ENCODE measurements at places on chromosomes 4 and X.

DNA sequence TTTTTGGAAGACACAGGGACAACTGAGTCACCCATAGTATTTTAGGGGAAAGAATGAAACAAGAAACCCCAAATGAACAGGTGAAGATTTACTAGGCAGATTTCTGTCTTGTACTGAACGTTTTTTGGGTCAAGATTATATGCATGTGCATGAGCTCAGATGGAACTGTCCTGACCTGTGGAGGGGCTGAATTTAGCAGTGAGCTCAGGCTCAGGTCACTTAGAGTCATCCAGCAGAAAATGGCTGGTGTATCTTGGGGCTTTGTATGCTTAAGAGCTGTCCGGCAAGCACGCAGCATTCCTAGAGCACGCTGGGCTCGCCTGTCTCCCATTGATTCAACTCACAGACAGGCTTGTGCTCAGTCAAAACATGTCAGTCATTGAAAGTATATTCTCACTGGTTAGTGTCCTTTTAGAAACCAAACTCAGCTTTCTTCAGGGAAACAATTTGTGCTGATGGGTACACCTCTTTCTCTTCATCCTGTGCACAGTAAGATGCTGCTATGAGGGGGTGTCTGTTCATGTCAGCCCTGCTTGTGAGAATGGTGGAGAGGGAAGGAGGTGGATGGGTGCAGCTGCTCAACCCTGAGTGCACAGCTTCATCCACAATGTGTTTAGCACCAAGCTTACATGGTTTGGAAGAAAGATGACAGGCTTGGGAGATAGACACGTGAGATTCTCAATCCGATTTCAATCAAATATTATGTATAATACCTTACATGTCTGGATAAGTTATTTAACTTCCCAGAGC, 47.5 kb upstream of the PDLIM3 start:
- DNase-seq = no peak

- no peak for DNase-seq
These were observed 44.5 kb downstream of the STPG2 start for GRCh38 chr4:98098764-98099163.

DNA sequence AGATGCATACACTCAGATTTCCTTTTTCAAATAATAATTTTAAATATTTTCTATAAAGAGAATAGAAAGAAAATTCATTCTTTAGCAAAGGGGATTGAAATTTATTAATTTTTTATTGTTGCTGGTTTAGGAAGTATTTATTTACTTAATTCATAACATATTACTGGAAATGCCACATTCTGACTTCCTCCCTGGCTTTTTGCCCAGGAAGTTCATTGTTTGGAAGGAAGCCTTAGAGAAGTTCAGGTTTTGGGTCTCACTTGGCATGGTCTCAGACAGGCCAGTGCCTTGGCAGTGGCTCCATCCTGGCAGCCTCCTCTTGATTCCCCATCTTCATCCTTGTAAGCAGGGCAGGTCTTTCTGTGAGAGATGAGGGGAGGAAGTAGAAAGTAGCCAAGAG, 50.5 kb downstream of the IL15 start:
- peak; percentile 11 for DNase-seq

- no peak for DNase-seq
These were observed 274.8 kb upstream of the TENM3 start for GRCh38 chr4:181968371-181968770.

DNA sequence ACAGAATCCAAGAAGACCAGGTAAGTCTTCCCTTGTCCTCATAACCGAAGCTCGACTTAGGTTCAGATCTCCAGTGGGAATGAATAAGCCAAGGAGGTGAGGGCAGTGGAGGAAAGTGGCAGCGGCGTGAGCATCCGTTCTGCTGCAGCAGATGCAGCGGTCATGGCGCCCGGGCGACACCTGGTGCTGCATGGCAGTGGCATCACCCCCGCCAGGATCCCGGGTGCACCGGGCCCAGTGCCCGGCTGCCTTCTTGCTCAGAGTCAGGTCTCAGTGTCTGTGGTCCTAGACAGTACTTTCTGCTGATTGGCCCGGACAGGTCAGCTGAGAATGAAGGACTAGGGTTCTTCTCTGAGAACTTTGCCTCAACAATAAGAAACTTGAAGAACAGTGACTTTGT, 83.4 kb upstream of the SORBS2 start:
- no peak for DNase-seq

DNA sequence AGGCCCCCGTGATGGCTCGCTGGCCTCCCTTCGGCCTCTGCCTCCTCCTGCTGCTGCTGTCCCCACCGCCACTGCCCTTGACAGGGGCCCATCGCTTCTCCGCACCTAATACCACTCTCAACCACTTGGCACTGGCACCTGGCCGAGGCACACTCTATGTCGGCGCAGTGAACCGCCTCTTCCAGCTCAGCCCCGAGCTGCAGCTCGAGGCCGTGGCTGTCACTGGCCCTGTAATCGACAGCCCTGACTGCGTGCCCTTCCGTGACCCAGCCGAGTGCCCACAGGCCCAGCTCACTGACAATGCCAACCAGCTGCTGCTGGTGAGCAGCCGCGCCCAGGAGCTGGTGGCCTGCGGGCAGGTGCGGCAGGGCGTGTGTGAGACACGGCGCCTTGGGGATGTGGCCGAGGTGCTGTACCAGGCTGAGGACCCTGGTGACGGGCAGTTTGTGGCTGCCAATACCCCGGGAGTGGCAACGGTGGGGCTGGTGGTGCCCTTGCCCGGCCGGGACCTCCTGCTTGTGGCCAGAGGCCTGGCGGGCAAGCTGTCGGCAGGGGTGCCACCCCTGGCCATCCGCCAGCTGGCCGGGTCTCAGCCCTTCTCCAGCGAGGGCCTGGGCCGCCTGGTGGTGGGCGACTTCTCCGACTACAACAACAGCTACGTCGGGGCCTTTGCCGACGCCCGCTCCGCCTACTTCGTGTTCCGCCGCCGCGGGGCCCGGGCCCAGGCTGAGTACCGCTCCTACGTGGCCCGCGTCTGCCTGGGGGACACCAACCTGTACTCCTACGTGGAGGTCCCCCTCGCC, 3.0 kb downstream of the PLXNB3 start:
- no peak for DNase-seq

DNA sequence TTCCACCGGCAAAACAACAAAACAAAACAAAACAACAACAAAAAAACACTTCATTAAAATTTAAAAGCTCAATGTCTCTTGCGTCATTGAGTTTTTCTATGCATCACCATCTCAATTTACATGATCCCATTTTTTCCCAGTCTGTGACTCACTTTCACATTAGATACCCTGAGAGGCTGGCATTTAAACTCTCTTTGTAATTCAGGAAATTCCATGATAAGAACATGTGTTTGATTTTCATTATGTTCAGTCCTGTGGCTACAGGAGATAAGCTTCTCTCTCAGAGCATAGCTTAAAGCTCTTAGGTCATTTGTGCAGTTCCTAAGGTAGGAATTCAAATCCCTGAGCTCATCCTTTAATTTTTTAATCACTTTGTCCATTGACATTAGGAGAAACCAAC, 104.6 kb downstream of the NBDY start:
- DNase-seq = no peak

DNA sequence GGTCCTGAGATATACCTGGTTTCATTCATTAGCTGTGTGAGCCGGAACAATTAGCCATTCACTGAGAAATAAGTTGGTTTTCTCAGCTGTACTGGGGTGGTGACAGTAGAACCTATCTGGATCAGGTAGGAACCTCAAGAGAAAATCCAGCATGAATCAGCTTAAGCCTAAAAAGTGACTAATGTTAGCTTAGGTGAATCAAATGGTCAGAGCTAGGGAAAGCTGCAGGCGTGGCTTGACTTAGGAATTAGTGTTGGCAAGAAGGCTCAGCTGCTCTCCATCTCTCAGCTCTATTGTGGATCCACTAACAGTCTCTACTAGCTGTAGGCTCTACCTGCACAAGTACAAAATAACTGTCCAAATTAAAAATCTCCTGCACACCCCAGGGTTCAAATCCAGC, 1025.5 kb downstream of the RAB28 start:
- no peak for DNase-seq

GRCh38 chrX:49106930-49107329, 16.6 kb downstream of the GPKOW start:
- no peak for DNase-seq

DNA sequence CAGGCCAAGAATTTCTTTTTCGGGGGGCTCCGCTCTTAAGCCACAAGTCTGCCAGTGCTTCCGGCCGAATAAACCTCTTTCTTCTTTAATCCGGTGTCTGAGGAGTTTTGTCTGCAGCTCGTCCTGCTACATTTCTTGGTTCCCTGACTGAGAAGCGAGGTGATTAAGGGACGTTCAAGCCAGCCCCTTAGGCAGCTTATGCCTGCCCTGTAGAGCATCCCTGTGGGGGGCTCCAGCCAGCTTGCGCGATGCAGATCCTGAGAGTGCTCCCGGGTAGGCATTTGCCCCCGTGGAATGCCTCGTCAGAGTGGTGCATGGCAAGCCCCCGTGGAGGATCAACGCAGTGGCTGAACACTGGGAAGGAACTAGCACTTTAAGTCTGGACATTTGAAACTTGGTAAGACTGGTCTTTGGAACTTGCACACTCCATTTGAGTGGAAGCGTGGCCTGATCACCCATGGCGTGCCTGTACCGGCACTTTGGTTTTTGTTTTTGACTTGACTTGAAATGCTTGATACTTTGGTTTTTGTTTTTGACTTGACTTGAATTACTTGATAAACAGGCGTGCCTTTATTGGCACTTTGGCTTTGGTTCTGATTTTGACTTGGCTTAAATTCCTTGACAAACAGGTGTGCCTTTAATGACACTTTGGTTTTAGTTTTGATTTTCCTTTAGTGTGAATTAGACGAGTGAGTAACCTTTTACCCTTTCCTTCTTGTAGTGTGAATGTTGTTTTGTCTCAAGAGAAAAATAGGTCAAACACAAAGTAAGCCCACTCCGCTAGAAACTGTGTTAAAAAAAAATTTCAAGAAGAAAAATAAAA, 6.1 kb downstream of the ACOX3 start:
- no peak for DNase-seq

- no peak for DNase-seq
These were observed 398.0 kb downstream of the MAGEB5 start for GRCh38 chrX:26613956-26614355.

DNA sequence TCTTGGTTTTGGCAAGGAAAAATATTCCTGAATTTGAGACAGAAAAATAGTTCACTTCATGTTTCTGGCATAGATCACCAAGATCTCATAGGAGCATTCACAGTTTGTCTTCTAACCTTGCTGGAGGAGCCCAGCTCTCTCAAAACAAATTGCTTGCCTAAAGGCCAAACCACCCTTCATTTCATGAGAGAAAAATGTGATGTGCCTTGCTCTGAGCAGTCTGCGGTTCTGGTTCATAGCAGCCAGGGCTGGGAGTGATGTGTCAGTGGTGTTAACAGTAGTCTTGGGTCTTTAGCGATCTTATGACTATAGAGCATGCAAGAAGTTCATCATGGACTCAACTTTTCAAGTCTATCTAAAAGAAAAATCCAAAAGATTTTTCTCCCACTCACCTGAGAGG, 183.3 kb downstream of the DCLK2 start:
- no peak for DNase-seq

- no peak for DNase-seq
These were observed 126.8 kb upstream of the APOOL start for GRCh38 chrX:84876876-84877275.

GRCh38 chrX:43450355-43450754, 205.7 kb upstream of the MAOA start:
- DNase-seq = no peak

- no peak for DNase-seq
These were observed 6.5 kb upstream of the EXOSC9 start for GRCh38 chr4:121794505-121795188.

GRCh38 chr4:142267101-142267500, 579.0 kb downstream of the INPP4B start:
- no peak for DNase-seq

- no peak for DNase-seq
These were observed 377.9 kb upstream of the EMCN start for GRCh38 chr4:100895556-100896197.

GRCh38 chrX:2484721-2485648, 15.8 kb downstream of the DHRSX start:
- no peak for DNase-seq

- no peak for DNase-seq
These were observed 172.8 kb downstream of the SCFD2 start for GRCh38 chr4:53193111-53193510.

DNA sequence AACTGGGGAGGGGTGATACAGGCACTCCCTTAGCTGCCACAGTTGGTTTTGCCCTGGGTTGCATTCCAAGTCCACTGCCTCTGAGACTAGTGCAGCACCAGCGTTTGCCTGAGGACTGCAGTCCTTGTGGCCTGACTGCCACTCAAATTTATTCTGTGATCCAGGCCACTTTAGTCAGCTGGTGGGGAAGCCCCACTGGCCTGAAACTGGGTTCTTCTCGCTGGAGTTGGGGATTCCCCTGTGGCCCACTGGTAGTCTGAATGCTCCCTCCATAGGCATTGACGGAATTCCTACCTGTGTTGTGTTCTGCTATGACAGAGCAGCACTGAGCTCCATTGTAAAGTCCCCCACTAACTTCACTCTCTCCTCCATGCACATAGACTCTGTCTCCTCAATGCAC, 63.8 kb downstream of the PTPN13 start:
- no peak for DNase-seq

- no peak for DNase-seq
These were observed 48.0 kb upstream of the FAT1 start for GRCh38 chr4:186771624-186772023.

DNA sequence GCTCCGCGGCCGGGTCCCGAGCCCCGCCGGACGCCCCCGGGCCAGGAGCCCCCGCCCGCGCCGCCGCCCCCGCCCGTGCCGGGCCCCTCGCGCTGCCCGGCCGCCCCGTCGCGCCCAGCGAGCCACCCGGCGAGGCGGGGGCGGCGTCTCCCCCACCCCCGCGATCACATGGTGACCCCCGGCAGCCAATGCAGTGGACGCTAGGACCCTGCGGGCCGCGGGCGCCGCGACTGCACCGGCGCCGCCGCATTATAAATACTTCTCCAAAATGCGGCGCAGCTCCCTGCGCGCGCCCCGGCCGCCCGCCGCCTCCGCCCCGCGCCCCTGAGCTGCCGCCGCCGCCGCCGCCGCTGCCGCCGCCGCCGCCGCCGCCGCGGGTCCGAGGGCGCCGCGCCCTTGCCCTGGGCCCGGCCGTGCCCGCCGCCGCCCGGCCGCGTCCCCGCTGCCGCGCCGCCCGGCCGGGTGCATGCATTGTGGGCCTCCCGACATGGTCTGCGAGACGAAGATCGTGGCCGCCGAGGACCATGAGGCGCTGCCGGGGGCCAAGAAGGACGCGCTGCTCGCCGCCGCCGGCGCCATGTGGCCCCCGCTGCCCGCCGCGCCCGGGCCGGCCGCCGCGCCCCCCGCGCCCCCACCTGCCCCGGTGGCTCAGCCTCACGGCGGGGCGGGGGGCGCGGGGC, at the start of gene NAT8L:
TSS of gene NAT8L (plus strand) at position 282 of the 680 bp plus-strand sequence. CDS start at position 467, 185 bp downstream.
- peak; percentile 75 for DNase-seq

DNA sequence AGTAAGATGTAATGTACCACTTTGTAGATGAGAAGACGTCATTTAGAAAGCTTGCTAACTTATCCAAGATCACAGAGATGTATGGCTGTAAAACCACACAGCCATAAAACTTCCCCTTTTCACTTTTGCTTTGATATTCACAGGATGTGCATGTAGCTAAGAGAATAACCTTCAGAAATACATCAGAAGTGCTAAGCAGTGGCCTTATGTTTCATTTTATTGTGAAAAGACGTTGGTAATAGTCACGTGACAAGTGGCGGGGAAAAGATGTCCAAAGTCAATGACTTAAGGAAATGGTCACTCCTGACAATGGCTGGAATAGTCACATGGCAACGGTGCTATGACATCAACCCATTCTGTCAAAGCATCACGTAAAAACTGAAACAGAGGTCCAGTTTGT, 12.9 kb upstream of the WDR17 start:
- no peak for DNase-seq

- DNase-seq = peak; percentile 41
These were observed 543 bp downstream of the NFXL1 start for GRCh38 chr4:47913861-47914219.
